NCI-H1417 (cell line): ENCODE measurements at places on chromosomes 1 and 21.

DNA sequence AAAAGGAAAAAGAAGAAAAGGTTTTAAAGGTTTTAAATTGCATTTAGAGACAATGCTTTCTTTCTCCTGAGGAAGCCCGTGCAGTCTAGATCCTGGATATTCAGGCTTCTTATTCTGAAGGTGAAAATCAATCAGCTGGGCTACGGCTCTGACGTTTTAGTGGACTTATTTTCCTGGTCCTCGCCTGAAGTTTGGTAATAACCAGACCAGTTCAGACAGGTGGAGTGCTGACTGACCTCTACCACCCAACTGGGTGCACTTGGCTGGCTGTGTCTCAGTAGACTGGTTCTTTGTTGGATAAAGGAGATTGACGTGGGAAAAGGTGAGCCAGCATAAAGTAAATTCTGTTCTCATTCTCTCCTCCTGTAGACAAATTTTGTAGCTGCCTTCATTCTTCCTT is 7.2 kb upstream of the ATP1A1 start:
- DNase-seq = no peak

DNA sequence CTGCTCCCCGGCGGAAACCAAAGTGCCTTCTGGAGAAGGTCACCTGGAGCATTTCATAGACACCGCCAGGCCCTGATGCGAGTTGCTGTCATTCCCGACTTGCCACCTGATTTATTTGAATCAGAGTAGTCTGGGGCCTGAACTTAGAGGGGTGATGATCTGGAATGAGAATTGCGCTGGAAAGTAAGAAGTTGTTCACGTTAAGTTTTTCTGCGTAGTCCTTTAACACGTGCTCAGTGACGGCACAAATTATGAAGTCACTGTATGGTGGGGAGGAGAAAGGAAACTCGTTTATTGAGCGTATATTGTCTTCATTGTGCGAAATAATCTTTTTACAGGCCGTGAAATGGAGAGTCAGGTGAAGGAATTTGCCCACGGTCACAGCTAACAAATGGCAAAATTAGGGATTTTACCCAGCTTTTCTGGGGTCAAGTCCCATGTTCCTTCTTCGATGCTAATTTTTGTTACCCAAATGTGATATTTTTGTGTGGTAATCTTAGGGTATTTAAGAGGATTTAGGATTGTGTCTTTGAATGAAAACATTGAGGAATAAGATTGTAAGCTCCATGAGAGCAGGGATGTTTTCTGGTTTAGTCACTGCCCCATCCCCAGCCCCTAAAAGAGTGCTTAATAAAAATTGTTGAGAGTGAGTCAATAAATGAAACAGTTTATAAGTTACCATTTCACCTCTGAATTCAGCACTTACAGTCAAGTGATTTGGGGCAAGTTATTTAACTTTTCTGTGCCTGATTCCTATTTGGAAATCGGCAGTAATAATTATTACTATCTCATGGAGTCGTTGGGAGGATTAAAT is 46.4 kb upstream of the NBL1 start:
- no peak for DNase-seq

- no peak for DNase-seq
Measured at GRCh38 chr21:43865540-43866259, 677 bp downstream of the AGPAT3 start.

DNA sequence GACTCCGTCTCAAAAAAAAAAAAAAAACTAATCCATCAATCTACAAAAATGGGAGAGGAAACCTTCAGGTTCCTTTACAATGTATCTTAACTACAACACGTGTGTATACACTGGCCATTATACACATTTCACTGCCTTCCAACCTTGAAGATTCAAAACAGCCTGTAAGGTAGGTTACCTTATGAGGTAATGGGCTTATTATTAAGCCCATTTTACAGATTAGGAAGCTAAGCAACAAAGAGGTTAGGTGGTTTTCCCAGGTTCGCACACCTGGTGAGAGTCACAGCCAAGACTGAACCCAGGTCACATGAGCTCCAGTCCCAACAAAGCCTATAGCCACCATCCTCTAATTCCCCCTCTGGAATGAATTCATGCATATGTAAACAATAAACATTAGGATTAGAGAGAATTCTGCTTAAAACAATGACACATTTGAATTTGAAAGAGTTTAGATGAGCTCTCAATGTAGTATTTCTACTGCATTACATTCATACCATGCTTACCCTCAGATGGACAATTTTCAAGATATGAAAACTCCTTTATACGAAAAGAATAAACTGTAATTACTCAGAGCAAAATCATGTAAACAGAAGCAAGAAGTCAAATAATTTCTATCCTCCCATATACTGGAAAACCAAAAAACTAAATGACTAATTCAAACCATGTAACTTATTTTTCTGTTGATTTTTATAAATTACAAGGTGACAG is 54.8 kb downstream of the EIF4G3 start:
- DNase-seq = no peak

DNA sequence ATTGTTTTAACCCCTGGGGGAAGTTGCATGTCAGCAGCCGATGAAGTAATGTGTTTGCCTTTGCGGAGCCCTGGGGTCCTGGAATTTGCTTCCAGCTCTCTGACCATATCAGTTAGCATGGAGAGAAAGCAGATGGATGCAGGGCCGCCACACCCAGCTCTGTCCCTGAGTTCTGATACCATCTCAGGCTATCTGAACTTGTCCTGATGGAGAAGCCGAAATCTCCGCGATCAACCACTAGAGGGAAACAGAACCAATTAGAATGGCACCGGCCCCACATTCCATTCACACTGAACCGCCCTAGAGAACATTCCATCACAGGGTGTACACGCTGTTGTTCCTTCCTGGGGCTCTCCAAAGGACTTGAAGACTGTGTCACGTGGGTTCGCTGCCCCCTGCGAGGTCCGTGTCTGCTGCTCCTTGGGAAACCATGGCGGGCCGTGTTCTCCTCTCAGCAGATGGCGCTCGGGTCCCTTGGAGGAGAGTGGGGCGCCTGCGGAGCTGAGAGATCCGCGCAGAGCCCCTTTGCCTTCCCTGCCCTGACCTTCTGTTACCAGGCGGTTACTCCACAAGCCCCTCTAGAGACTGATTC is 75.4 kb downstream of the ABCA4 start:
- DNase-seq = peak; percentile 56

GRCh38 chr1:22340066-22340465 is 111.6 kb upstream of the ZBTB40 start:
- peak; percentile 31 for DNase-seq

DNA sequence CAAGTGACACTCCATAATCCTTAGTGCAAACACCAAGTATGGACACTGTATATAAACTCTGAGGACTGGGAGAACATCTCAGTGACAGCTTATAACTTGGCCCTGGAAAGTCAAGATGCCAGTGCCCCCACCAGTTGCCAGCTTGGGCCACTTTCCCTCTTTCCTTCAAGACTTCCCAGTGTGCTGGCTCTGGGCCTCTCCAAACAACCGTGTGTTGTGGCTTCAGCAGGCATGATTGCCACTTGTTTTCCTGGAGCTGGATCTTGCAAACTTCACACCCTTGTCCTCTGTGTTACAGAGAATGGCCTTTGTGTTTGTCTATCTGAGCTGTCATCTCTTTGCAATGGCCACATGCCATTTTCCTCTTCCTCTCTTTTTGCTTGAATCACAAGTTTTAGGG is 37.0 kb downstream of the CCDC185 start:
- DNase-seq = no peak

- no peak for DNase-seq
Measured at GRCh38 chr1:119435052-119435451, 20.1 kb downstream of the HSD3B2 start.

DNA sequence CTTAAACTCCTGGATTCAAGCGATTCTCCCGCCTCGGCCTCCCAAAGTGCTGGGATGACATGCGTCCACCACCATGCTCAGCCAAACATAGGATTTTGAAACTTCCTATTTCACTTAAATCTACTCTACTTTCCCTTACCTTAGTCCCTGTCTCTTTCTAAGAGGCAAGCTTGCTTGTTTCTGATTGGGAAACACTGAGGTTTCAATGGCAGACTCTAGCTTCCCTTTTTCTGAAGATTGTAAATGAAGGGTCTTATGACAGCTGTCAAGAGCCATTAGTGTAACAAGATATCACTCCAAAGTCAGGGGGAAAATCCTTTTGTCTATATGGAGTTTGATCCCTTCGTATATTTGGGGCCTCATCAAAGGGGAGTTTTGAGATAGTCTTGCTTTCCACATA is 23.5 kb upstream of the LMO4 start:
- DNase-seq = no peak

DNA sequence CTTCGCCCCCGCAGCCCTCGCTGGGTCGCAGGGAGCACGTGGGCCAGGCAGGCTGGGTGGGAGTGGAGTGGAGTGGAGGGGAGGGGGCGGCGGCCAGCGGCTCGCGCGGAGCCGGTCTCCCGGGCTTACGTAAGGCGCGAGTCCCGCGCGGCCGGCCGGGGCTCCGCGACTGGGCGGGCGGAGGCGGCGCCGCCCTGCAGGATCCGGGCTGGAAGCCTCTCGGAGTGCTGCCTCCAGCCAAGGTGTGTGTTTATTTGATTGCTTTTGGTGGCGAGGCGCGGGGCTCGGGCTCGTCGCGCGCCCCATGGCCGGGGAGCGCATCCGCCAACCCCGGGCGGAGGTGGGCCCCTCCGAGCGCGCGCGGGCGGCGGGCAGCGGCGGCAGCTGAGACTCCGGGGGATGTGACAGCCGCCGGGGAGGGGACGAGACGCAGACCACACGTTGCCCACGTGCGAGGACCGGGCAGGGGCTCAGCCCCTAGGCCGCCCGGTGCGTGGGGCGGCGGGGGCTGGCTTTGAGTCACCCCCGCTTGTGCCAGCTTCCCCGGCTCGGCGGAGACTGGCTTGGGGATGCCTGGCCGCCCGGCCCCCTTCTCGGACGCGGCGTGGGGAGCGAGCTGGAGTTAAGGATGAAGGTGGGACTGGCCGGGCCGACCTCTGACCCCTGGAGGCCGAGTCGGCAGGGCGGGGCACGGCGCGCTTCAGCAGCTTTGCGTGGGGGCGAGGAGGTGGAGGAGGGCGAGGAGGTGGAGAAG is 402 bp upstream of the AK4 start:
- DNase-seq = no peak

DNA sequence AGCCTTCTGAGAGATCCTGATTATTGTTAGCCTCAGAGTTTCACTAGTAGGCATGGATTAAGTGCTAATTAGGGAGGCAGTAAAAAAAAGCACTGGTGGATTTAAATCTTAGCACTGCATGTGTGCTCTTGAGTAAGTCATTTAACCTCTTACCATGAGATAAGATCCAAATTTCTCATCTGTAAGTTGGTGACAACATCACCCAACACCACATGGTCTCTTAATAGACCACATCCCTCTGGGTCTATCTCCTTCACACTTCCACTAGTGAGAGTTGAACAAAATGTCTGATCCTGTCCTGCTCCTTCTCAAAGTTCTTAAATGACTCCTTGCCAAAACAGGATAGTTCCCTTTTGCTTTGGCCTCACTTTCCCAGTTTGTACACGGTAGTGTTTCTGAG is 29.5 kb upstream of the DMRTA2 start:
- no peak for DNase-seq

- DNase-seq = peak; percentile 65
Measured at GRCh38 chr1:6260961-6261614, at the start of gene GPR153. GPR153 (minus strand) TSS chr1:6261098; CDS start chr1:6254905, 6,193 bp downstream.

- DNase-seq = no peak
Measured at GRCh38 chr1:2052054-2052679, 2.0 kb downstream of the PRKCZ start.

DNA sequence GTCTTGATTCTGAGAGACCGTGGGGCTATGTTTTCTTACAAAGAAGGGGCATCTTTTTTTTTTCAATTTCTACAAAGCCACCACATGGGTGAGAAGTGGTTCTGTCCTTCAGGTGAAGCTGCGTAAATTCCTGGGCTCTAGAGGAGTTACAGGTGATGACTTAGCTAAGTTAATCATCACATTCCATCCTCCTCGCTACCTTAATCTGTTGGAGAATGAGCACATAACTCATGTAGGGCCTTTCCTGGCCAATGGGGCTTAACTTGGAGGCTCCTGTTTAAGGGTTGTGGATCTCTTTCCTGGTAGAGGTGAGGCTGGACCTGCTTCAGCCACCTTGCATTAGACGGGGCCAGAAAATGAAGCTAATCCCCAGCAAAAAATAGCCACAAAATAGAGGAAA is 19.9 kb downstream of the REG4 start:
- no peak for DNase-seq

- no peak for DNase-seq
Measured at GRCh38 chr1:113282893-113283285, 107.4 kb upstream of the MAGI3 start.

DNA sequence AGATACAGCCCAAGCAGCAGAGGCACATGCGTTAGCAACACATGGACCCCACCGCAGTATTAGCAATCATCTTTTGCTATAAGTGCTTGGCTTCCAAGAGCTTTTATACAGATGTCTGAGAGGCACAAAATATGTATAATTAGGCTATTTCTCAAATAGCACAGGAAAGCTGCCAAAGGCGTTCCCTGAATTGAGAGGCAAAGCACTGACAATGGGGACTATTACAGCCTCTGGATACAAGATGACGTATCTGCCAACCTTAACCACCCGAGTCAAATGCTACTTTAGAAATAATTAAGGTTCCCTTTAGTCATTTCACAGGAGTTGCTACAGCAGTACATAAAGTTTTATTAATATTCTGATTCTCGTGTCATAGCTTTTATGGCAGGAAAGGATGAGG is 6.4 kb downstream of the STMN1 start:
- no peak for DNase-seq

GRCh38 chr21:36350282-36350910 is 30.4 kb downstream of the MORC3 start:
- DNase-seq = no peak

DNA sequence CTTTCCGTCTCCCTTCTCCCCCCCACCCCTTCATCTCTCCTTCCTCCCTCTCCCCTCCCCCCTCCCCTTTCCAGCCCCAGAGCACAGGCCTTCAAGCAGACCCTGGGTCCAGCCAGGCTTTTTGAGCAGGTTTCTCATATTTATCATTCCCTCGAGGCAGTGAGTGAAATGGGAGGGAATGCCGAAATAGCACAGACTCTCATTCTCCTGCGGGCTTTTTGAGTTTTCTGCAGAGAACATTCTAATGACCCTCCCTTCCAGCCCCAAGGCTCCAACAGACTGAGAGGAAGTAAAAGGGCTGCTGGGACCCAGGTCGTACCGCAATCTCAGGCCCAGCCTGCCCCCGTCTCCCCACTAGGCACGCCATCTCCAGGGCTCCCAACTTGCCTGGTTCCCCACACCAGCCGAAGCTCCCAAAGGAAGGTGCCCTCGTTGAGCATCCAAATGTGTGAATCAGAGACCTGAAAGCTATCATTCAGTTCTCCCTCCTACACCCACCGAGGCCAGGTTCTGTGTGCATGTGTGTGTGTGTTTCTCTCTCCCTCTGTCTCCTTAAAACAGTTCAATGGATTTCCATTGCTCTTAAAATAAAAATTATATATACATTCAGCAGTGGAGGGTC is 22.3 kb downstream of the ACTA1 start:
- no peak for DNase-seq
